ENCODE measurements at places on chromosomes 6 and 20. TPM values are rescaled to one million over a fixed set of nuclear protein-coding genes. Genes with fewer than 3 reads are reported as not detected.

The MATN4 gene
- not detected for total RNA-seq

The OR12D3 gene
- total RNA-seq = not detected

The ATG5 gene
- total RNA-seq = 26.3 TPM

The TRIM15 gene
- total RNA-seq = not detected

- DNase-seq = peak; percentile 44
- peak overlapping the region; percentile 33 for H3K4me3 ChIP-seq
- H3K36me3 ChIP-seq = no peaks in the 10 kb centered on the region
- peaks cover 32% of the 10 kb centered on the region for H3K27me3 ChIP-seq
- H3K27ac ChIP-seq = no peak overlapping the region
- H3K4me1 ChIP-seq = peaks cover 6% of the 10 kb centered on the region
Measured at GRCh38 chr20:728256-728944, 39.9 kb downstream of the SLC52A3 start.

- no peak overlapping the region for H3K4me3 ChIP-seq
- H3K27ac ChIP-seq = no peak overlapping the region
- H3K36me3 ChIP-seq = no peaks in the 10 kb centered on the region
- H3K27me3 ChIP-seq = peaks cover 3% of the 10 kb centered on the region
- no peak for DNase-seq
- peaks cover 7% of the 10 kb centered on the region for H3K4me1 ChIP-seq
Measured at GRCh38 chr20:54094268-54094580, 23.8 kb upstream of the BCAS1 start.

GRCh38 chr6:97437087-97437486 is 154.1 kb upstream of the MMS22L start:
- no peak overlapping the region for H3K27ac ChIP-seq
- no peaks in the 10 kb centered on the region for H3K36me3 ChIP-seq
- no peaks in the 10 kb centered on the region for H3K4me1 ChIP-seq

Measured in B cell (primary cell).